ENCODE measurements at places on chromosomes 12 and 14. TPM values are rescaled to one million over a fixed set of nuclear protein-coding genes. Genes with fewer than 3 reads are reported as not detected.

Gene SELPLG
- total RNA-seq: 21.0 TPM

Gene KRT71
- not detected for total RNA-seq

Gene SLC8A3
- 0.32 TPM for total RNA-seq

Gene CYP46A1
- not detected for total RNA-seq

Gene KLHL33
- total RNA-seq: 0.08 TPM

Gene APOF
- total RNA-seq: not detected

Gene TUNAR
- not detected for total RNA-seq

Gene MAP1LC3B2
- not detected for total RNA-seq

Gene IL26
- not detected for total RNA-seq

GRCh38 chr12:56931474-56931978, 2.7 kb downstream of the SDR9C7 start:
- no peak for DNase-seq

GRCh38 chr12:131923260-131923659, 5.8 kb upstream of the PUS1 start:
- DNase-seq: peak; percentile 38

DNA sequence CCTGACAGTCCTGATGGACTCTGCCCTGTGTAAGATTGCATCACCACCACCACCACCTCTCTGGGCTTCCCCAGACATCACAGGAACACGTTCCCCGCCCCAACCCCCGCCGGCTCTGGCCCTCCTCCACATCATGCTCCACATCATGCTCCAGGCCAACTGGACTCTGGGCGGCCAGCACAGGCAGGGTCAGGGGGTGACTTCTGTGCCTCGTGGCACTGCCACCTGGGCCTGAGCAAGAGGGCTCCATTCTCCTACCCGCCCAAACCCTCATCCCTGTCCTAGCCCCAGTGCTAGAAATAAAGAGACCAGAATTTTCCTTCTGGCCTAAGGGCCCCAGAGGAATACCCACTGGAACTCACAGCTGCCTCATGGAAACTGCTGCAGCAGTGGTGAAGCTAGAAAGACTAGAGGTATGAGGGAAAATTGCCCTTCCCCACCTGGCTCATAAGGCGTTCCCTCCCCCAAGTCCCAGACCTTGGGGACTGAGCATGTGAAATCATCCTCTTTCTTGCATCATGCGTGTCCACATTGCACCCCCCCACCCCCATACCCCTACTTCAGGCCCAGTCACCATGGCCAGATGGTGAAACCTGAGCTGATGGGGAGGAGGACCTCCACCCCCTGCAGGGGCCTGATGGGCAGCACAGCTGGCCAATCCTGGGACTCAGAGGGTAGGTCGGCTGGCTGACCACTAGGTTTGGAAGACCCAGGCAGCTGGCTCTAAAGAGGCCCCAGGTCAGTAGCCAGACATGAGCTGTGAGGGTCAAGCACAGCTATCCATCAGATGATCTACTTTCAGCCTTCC, at the start of gene INHBE:
Gene INHBE, plus strand, starts transcription at position 742 of the 808 bp plus-strand sequence. CDS start 230 bp downstream, outside the sequence.
- DNase-seq: no peak

GRCh38 chr12:99745895-99746294, 98.3 kb downstream of the GARIN6 start:
- no peak for DNase-seq

GRCh38 chr12:89129167-89129870, 223.0 kb downstream of the DUSP6 start:
- DNase-seq: no peak

GRCh38 chr12:109963330-109963729, 32.8 kb downstream of the GIT2 start:
- no peak for DNase-seq

- no peak for DNase-seq
Measured at GRCh38 chr12:95518944-95519343, 32.3 kb downstream of the USP44 start.

- DNase-seq: no peak
Measured at GRCh38 chr12:57809425-57809824, 9.1 kb downstream of the AVIL start.

DNA sequence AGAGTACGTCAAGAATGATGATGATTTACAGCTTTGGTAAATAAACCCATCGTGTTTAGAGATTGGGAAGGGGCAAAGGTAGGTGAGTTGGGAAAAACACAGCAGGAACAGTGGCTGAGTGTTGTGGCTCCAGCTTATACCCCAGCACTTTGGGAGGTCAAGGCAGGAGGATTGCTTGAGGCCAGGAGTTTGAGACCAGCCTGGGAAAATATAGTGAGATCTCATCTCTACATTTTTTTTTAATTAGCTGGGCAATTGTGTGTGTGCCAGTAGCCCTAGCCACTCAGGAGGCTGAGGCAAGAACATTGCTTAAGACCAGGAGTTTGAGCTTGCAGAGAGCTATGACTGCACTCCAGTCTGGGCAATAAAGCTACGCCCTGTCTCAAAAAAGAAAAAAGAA, 77.1 kb downstream of the RASSF9 start:
- DNase-seq: no peak

DNA sequence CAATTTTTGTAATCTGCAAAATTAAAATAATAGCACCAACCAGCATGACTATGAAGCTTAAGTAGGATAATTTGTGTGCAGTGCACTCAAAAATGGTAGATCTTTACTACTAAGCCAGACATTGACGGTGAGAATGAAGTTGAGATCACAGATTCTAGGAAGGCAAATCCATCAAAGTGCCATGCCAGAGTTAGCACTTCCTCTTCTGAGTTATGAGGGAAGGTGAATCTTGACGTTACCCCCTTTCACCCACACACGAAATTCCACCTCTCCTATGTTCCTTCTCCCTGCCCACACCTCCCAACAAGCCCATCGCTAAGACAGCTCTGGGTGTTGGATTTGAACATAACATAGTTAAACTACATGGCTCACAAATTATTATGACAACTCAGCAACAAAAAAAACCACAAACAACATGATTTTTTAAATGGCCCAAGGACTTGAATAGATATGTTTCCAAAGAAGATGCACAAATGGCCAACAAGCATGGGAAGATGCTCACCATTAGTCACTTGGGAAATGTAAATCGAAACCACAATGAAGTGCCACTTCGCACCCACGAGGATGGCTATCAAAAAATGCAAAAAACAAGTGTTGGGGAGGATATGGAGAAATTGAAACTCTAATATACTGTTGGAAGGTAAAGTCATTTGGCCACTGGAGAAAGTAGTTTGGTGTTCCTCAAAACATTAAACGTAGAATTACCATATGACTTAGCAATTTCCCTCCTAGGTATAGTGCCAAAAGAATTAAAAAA, 119.3 kb upstream of the RAP1B start:
- no peak for DNase-seq

- no peak for DNase-seq
Measured at GRCh38 chr12:5889381-5890047, 55.5 kb downstream of the ANO2 start.

DNA sequence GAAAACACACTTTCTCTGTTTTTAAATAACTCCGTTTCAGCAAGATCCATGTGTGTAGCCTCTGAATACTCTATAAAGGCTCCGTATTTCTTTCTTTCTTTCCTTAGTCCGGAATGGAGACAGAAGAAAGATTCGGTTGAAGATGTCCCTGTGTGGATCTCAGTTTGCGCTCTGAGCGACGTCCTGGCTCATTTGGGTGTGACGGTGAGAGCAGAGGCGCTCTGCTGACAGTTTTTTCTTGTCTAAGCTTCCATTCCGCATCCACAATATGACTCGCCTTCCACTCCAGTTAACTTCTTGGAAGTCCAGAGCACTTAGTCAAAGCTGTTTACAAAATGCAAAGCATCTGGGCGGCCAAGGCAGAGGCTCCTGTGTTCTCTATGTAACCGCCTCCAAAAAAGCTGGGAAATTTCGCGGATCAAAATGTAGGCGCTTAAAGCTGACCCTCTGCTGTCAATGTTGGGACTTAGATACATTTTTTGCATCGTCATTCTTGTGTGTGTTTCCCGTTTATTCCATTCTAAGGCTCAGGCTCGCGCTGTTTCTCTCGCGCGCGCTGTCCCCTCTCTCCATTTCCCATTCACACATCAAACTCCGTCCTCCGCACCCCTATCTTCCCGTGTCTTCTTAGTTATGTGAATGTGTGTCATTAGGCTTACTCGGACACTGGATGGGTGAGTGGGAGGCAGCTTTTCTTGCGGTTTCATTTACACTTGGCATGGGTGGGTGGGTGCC, 880 bp upstream of the FLRT2 start:
- no peak for DNase-seq

- DNase-seq: no peak
Measured at GRCh38 chr12:98595243-98595988, 1.9 kb downstream of the SLC25A3 start.

DNA sequence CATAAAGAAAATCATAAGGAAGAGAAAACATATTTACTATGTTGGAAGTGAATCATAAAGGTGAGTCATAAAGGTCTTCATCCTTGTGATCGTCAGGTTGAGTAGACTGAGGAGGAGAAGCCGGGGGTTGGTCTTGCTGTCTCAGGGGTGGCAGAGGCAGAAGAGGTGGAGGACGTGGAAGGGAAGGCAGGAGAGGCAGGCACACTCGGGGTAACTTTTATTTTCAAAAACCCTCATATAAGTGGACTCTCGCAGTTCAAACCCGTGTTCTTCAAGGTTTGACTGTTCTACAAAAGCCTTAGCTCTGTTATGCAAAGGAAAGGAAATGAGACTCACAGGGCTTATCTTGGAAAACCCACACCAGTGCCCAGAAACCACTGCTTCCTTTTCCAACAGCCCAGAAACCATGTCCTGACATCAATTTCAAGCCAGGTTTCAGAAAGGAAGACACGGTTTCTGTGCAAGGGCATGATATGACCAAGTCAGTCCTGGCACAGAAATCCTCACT, 14.0 kb downstream of the SMCO2 start:
- DNase-seq: peak; percentile 4

- no peak for DNase-seq
Measured at GRCh38 chr14:37972941-37973887, 234.5 kb upstream of the SSTR1 start.

- no peak for DNase-seq
Measured at GRCh38 chr14:103537175-103537990, 8.4 kb downstream of the TRMT61A start.

DNA sequence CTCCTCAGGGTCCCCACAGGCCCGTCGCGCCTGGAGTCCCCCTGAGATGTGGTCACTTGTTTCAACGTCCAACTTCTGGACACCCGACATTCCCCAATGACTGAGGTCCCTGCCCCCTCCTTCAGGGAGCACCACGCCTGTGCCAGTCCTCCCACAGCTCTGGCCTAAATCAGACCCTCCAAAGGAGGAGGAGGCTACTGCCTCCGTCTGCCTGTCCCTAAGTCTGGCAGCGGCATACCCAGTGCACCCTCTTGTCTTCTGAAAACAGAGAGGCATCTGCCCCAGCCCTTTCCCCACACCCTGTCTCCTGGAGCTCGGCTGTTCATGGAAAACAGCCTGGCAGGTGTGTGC, 46.2 kb downstream of the TESC start:
- DNase-seq: no peak

DNA sequence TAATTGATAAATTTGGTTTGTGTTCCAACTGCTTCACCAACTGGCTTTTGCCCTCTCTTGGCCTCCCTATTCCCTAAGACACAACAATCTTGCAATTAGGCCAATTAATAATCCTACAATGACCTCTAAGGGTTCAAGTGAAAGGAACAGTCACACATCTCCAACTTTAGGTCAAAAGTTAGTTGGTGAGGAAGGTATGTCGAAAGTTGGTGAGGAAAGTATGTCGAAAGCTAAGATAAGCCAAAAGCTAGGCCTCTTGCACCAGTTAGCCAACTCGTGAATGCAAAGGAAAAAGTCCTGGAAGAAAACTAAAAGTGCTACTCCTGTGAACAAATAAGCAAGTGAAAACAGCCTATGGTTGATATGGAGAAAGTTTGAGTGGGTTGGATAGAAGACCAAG, 32.6 kb downstream of the EGLN3 start:
- no peak for DNase-seq

DNA sequence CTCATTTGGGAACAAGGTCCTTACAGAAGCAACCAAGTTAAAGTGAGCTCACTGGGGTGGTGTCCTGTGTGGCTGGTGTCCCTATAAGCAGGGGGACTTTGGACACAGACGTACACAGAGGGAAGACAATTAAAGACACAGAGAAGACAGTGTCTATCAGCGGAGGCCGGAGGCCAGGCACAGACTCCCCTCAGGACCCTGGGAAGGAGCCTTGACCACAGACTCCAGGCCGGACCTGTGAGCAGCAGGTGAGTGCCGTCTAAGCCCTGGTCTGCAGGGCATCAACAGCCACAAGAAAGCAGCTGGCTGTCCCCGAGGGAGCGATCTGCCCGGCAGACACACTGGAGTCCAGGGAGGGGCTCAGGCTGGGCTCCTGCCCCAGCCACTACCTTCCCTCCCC, 219.1 kb upstream of the C14orf180 start:
- DNase-seq: no peak

DNA sequence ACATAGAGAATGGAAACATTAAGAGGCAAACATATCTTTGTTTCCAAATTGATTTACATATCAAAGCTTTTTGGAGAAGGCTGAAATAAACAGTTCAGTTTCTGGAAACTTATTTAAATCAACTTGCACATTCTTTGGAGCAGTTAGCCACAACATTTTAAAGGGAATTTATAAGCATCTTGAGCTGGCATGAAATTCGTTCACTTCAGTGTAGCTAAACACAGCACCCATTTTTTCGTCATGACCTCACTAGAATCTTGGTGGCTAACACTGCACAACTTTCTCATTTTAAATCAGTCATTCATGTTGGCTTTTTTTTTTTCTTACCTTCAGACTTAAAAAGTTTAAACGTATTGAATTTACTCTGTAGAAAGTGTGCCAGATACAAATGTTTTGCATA, 1139.9 kb upstream of the FLRT2 start:
- DNase-seq: no peak

GRCh38 chr12:109369831-109370230, 22.1 kb downstream of the MYO1H start:
- DNase-seq: no peak

GRCh38 chr14:42112108-42112507, 505.4 kb downstream of the LRFN5 start:
- no peak for DNase-seq

DNA sequence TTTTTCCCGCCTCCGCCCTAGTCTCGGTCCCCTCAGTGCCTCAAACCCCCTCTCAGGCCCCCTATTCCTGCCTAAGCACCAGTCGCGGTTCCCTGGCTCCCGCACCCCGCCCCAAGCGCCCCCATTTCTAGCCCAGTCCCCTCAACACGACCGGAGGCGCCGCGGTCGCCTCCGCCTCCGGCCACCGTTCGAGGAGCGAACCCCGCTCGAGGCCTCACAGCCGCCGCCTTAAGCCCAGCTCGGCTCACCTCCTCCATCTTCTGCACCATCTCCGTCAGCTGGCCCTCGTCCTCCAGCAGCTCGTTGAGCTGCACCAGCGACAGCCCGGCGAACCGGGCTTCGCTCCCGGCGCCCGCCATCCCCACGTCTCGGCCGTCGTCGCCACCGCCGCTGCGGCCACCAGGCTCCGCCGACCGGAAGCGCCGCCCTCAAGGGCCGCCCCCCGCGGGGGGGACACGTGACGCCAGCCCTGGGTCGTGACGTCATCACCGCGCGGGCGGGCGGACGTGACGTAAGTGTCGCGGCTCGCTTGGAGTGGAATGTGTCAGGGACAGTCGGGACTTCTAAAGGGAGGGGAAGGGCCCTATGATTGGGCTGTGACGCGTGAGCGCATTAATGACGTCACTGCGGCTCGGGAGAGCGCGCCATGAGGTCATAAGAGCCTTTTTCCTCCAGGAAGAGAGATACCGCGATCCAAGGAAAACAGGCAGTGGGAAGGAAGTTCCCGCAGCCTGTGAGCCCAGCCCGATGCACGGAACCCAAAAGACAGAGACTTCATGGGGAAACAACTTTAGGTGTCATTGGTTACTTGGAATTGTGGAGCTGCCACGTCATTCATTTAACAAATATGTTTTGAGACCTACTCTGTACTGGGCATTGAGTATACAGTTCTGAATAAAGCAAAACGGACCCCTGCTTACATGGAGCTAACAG, at the start of gene VPS37B:
Gene VPS37B, minus strand, starts transcription at position 421 of the 933 bp plus-strand sequence. Its CDS starts 62 bp downstream, at position 359.
- DNase-seq: no peak
